ENCODE measurements at places on chromosomes 12 and 14.
A peak's percentile ranks its signal among the peaks of the same experiment; 100 is the strongest.

GRCh38 chr12:20629414-20630156 is 65.5 kb upstream of the SLCO1C1 start:
- DNase-seq: peak; percentile 5

- no peak for DNase-seq
These were observed 427.8 kb downstream of the BTG1 start for GRCh38 chr12:91717804-91718203.

- DNase-seq: peak; percentile 84
These were observed 74.4 kb downstream of the ARMH4 start for GRCh38 chr14:58077621-58078020.

GRCh38 chr12:86663173-86663572 is 407.0 kb upstream of the MGAT4C start:
- DNase-seq: no peak

- DNase-seq: no peak
These were observed 13.2 kb upstream of the ITPK1 start for GRCh38 chr14:93128725-93129459.

DNA sequence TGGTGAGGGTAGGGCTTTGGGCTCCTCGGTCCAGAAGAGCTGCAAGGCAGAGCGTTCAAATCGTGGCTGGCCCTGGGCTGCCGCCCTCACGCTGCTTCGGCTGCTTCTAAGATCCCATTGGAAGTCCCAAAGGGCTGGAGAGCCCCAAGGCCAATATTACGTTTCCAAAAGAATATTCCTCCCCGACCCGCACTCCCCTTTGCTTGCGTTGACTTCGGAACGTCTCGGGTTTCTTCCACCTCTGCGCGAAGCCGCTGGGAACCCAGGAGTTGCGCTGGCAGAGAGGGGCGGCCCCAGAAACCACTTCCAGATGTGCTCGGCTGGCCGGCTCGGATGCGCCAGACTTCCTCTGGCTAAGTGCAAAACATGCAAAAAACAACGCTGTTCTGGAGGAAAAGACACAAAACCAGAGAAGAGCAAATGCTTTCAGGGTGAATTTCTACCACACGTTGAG is at the start of gene GLT8D2:
Gene GLT8D2 (minus strand): TSS at position 285 of the 454 bp plus-strand sequence. CDS start 30,539 bp downstream, outside the sequence.
- peak; percentile 85 for DNase-seq

- DNase-seq: no peak
These were observed 46.2 kb upstream of the GRIP1 start for GRCh38 chr12:66725031-66725430.

- DNase-seq: no peak
These were observed 55.8 kb downstream of the TNFAIP2 start for GRCh38 chr14:103179094-103179493.

GRCh38 chr12:88570103-88570502 is 10.2 kb downstream of the KITLG start:
- DNase-seq: no peak
